Activated T-helper 2 cell treated with anti-CD3 and anti-CD28 coated beads, Interferon-gamma antibody, Interleukin-2, Interleukin-4, amounts not matched to agents 10 μg/mL and 5 μg/mL and 100 μg/mL, durations not matched to agents 14 hours and 24 hours and 36 hours (primary cell): ENCODE measurements at places on chromosomes 11 and 22.

GRCh38 chr11:69984457-69985261 is 93.5 kb upstream of the ANO1 start:
- no peak overlapping the region for H3K27ac ChIP-seq
- peaks cover 9% of the 10 kb centered on the region for H3K4me1 ChIP-seq
- H3K36me3 ChIP-seq = no peaks in the 10 kb centered on the region
- DNase-seq = no peak
- H3K4me3 ChIP-seq = no peak overlapping the region
- H3K27me3 ChIP-seq = peaks cover 59% of the 10 kb centered on the region

- no peaks in the 10 kb centered on the region for H3K27me3 ChIP-seq
- DNase-seq = peak; percentile 53
- no peak overlapping the region for H3K4me3 ChIP-seq
- H3K27ac ChIP-seq = no peak overlapping the region
- H3K36me3 ChIP-seq = no peaks in the 10 kb centered on the region
Measured at GRCh38 chr11:17598700-17599459, 51.8 kb downstream of the OTOG start.

DNA sequence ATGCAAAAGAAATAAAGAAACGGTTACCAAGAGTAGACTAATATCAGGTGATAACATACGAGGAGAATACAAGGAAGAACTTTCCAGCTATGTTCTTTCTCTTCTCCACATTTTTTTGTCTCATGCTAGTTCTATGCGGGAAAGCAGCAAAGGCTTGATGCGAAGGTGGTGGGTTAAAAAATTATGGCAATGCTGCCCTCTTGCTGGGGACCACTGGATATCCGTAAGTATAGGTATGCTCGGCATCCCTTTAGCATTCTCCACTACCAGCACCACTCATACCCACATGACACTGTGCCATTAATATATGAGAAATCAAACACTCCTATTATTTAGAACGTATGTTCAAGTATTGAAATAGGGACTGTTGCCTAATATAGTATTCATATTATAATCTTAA is 776.4 kb downstream of the LRRC4C start:
- no peaks in the 10 kb centered on the region for H3K36me3 ChIP-seq
- H3K4me1 ChIP-seq = no peaks in the 10 kb centered on the region
- H3K27me3 ChIP-seq = no peaks in the 10 kb centered on the region
- DNase-seq = no peak
- no peak overlapping the region for H3K4me3 ChIP-seq
- H3K27ac ChIP-seq = no peak overlapping the region

DNA sequence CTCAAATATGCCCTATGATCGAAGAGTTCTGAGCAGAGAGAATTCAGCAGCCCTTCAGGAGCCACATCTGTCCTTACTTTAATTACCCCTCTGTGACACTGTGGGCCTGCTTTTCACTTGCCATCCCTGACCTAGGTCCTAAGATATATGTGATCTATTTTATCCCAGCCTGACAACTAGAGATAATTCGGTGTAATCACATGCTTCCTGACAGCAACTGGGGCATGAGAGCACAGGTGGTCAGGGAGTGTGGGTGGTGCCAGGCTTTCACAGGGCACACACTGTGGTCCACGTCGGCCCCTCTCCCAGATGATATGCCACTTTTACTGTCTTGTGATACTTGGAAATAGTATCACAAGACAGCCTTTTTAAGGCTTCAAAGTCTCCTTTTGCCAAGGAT is 3.9 kb downstream of the TUBA8 start:
- peaks cover 28% of the 10 kb centered on the region for H3K27me3 ChIP-seq
- H3K4me1 ChIP-seq = peaks cover 20% of the 10 kb centered on the region
- DNase-seq = no peak
- H3K36me3 ChIP-seq = peaks cover 3% of the 10 kb centered on the region

- H3K4me1 ChIP-seq = no peaks in the 10 kb centered on the region
- no peak for DNase-seq
- no peaks in the 10 kb centered on the region for H3K27me3 ChIP-seq
- H3K36me3 ChIP-seq = no peaks in the 10 kb centered on the region
- no peak overlapping the region for H3K27ac ChIP-seq
Measured at GRCh38 chr11:131441051-131441810, 70.8 kb downstream of the NTM start.

- peak; percentile 43 for DNase-seq
- no peak overlapping the region for H3K27ac ChIP-seq
Measured at GRCh38 chr22:22422629-22423112, 85.9 kb downstream of the ZNF280B start.

DNA sequence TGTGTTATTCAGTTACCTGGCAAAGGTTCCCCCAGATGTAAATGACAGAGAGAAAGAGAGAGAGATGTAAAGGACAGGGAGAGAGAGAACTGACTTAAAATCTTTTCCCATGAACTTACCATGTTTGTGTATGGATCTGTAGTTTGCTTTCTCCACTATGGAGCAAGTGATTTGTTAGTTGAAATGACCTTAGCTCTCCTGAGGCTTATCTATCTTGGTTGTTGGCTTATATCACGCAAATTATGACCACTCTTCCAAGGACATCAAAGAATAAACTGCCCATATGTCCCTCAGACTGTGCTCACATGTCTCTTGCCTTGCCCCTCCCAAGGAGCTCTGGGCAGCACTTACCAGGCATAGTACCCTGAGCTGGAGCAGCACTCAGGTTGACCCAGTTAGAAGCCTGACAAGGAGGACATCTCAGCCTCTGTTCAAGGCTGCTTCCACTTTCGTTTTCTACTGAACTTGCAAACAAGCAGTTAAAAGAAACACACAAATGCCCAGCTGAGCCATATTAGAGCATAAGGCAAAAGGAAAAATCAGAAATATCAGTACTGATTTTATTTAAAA is 95.3 kb upstream of the RCN1 start:
- peak overlapping the region; percentile 20 for H3K27ac ChIP-seq
- no peaks in the 10 kb centered on the region for H3K36me3 ChIP-seq
- peaks cover 3% of the 10 kb centered on the region for H3K27me3 ChIP-seq
- no peak for DNase-seq
- H3K4me3 ChIP-seq = peak overlapping the region; percentile 51
- H3K4me1 ChIP-seq = peaks cover 13% of the 10 kb centered on the region

GRCh38 chr11:72962717-72963116 is 148.5 kb downstream of the ATG16L2 start:
- H3K4me3 ChIP-seq = no peak overlapping the region
- peaks cover 22% of the 10 kb centered on the region for H3K36me3 ChIP-seq
- no peak for DNase-seq
- peaks cover 11% of the 10 kb centered on the region for H3K4me1 ChIP-seq
- H3K27me3 ChIP-seq = no peaks in the 10 kb centered on the region

GRCh38 chr11:16781936-16782919 is 43.8 kb downstream of the C11orf58 start:
- no peak for DNase-seq
- H3K4me1 ChIP-seq = peaks cover 3% of the 10 kb centered on the region
- no peaks in the 10 kb centered on the region for H3K36me3 ChIP-seq
- no peak overlapping the region for H3K4me3 ChIP-seq
- no peaks in the 10 kb centered on the region for H3K27me3 ChIP-seq

DNA sequence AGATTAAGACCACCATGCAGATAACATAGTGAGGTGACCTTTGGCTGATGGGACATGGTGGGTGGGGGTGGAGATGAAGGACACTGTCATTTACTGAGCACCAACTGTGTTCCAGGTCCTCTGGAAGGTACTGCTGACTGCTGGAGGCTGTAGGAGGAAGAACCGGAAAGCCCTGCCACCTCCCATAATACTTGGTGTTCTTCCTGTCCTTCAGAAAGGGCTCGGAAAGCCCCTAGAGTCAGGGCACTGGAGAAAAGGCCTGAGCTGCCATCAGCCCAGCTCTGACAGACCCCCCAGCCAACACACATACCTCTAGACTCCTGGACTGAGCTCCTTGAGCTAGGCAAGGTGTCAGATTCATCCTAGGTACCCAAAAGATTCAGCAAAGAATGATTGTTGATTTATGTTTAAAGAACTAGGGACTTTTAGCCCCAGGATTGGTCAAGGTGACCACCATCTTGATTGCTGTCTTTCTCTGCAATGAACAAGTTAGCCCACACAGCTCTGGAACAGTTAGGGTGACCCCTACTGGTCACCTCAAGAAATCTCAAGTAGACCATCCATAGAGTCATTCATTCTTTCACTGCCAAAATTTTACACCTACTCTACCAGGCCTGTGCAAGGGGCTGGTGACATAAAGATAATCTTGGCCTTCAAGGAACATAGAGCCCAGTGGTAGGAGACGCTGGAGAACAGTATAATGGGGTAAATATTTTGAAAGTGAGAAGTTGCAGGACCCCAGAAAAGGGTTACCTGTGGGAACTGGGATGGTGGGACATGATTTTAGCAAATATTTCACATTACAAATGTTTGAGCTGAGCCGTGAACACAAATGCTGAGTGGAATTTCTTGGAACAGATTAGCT is 39.4 kb downstream of the IRAG1 start:
- H3K4me3 ChIP-seq = no peak overlapping the region
- H3K4me1 ChIP-seq = peaks cover 24% of the 10 kb centered on the region
- DNase-seq = peak; percentile 14
- H3K36me3 ChIP-seq = no peaks in the 10 kb centered on the region
- no peak overlapping the region for H3K27ac ChIP-seq
